Calu3 (cell line): ENCODE measurements at places on chromosomes 3 and 15. TPM values are rescaled to one million over a fixed set of nuclear protein-coding genes. Genes with fewer than 3 reads are reported as not detected.

The LCTL gene
- 0.35 TPM in 1 of 2 replicates, not detected in the other for total RNA-seq

The LRRC31 gene
- total RNA-seq = 2.8 and 3.3 TPM in 2 replicates

The ABHD2 gene
- 300 and 353 TPM in 2 replicates for total RNA-seq

The PIGZ gene
- total RNA-seq = 6.7 TPM in 2 replicates

The NECTIN3 gene
- 110 and 128 TPM in 2 replicates for total RNA-seq

The KLHL18 gene
- 24.8 and 33.3 TPM in 2 replicates for total RNA-seq

The LNP1 gene
- 1.2 and 1.8 TPM in 2 replicates for total RNA-seq

The C2CD4A gene
- total RNA-seq = 17.1 and 17.6 TPM in 2 replicates

The CTDSPL gene
- 55.2 and 81.9 TPM in 2 replicates for total RNA-seq

The SYNPR gene
- 0.90 TPM in 1 of 2 replicates, not detected in the other for total RNA-seq

The SLC24A5 gene
- not detected in 2 replicates for total RNA-seq

The SST gene
- total RNA-seq = not detected in 2 replicates

The CILP gene
- 0.05 TPM in 1 of 2 replicates, not detected in the other for total RNA-seq

The NAALADL2 gene
- total RNA-seq = 36.7 and 36.9 TPM in 2 replicates

The ITIH3 gene
- not detected in 2 replicates for total RNA-seq

The ZNF639 gene
- total RNA-seq = 48.0 and 52.1 TPM in 2 replicates

The DISP2 gene
- total RNA-seq = 1.1 and 1.3 TPM in 2 replicates

The REC114 gene
- not detected in 2 replicates for total RNA-seq

The RPL15 gene
- 1,190 and 1,430 TPM in 2 replicates for total RNA-seq

The SHC4 gene
- total RNA-seq = 1.2 and 1.9 TPM in 2 replicates

The LSAMP gene
- 0.90 and 1.0 TPM in 2 replicates for total RNA-seq

The RFX7 gene
- total RNA-seq = 28.3 and 31.4 TPM in 2 replicates

The APBA2 gene
- not detected in 2 replicates for total RNA-seq

The MFSD1 gene
- total RNA-seq = 95.8 and 100 TPM in 2 replicates

The FAM81A gene
- 16.0 TPM in 2 replicates for total RNA-seq

The CISH gene
- total RNA-seq = 1.4 and 1.6 TPM in 2 replicates

The GOLGA6B gene
- 0.61 TPM in 1 of 2 replicates, not detected in the other for total RNA-seq

The P2RY1 gene
- total RNA-seq = 19.6 and 21.0 TPM in 2 replicates

The HESX1 gene
- total RNA-seq = 0.78 and 0.91 TPM in 2 replicates

The COLQ gene
- total RNA-seq = 1.3 and 1.7 TPM in 2 replicates

The ALG1L2 gene
- 1.6 and 2.0 TPM in 2 replicates for total RNA-seq
